Right renal cortex interstitium (tissue), 3 donors: ENCODE measurements at places on chromosomes 3 and 15.

GRCh38 chr15:92629975-92630626 is 25.5 kb downstream of the FAM174B start:
- no peak for DNase-seq

DNA sequence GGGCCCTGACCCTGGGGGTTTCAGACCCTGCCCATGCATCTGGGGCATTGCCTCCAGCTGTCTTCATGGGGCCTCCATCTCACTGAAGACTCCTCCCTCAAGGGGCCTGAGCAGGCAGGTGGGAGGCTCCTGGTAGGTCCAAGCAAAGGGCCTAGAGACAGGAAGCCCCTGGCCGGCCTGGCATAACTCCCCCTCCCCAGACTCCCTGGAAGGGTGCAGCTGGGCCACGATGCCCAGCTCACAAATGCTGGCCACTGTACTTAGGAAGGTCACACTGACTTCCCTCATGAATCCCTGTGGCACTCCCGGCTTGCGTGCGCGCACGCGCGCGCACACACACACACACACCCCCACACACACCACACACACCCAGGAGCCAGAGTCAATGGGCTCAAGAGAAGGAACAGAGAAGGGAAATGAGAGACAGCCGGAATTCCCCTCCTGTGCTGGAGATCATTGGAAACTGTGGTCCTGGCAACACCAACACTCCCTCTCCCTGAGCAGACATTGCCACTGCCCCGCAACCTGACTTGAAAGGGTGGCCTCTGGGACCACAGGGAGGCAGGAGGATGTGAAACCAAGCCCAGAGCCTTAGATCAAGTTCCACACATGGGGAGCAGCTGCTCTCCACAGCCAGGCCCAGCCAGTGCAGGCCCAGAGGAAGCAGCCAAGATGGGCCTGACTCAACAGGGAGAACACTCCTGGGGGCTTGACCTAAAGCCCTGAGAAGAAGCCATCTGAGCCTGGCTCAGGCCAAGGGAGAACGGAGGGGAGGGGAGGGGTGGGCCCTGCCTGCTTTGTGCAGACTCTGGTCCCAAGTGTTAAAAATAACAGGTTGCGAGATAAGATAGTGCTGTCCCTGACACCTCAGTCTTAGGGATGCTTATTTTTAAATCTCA is 69.7 kb downstream of the SCN5A start:
- DNase-seq: no peak

- DNase-seq: peak; percentile 38
Observed at GRCh38 chr15:45714590-45715488, 80.0 kb downstream of the SQOR start.

- no peak for DNase-seq
Observed at GRCh38 chr3:88611826-88612326, 462.1 kb downstream of the C3orf38 start.
